Pulmonary artery endothelial cell (primary cell): ENCODE measurements at places on chromosomes 7 and 10. TPM values are rescaled to one million over a fixed set of nuclear protein-coding genes. Genes with fewer than 3 reads are reported as not detected.

DNA sequence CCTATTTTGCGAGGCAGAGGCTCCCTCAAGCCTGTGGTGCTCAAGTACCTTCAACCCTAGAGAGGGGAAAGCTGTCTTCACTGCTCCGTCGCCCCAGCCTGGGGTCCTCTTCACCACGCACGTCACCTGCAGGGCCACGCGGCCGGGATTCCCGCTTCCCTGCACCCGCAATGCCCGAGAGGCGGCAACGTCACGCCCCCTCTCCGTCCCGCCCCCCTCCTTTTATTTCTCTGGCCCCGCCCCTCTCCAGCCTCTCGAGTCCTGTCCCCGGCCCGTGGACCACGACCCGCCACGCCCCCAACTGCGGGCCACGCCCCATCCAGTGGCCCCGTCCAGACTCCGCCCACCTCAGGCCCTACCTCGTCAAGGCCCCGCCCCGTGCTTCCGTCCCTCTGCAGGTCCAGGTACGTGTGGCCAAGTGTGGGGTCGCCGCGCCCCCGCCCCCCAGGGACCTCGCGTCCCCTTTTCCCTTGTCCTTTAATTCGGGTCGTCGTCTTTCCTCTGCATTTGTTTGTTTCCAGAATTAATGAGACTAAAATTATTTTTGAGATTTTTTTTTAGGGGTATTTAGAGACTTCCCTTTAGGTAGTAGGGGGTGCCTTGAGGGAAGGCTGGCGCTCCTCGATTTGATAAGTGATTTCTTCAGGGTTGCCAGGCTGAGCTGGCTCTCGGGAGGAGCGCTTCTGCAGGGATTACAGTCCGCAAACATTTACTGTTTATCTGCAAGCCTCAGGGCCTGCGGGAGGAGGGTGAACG is 69.8 kb upstream of the BAIAP2L1 start:
- DNase-seq = no peak

Gene MORN4
- 3.9 and 7.1 TPM in 2 replicates for total RNA-seq

GRCh38 chr7:158655931-158656441 is 48.6 kb downstream of the NCAPG2 start:
- DNase-seq = no peak

DNA sequence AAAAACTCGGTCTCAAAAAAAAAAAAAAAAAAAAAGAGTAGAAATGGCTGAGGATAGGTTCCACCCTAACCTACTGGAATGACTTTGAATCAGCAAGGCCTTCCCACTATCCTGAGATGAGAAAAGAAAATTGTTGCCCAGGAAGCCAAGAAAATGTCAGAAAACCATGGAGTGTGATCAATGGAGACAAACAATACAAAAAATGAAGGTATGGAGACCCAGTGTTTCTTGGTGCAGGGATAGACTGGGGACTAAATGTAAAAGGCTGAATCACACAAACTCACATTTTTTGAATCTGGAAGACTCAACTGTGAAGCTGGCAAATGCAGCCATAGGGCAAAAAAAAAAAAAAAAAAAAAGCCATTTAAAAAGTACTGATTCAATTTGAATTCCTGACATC is 364.3 kb upstream of the ANKRD30A start:
- DNase-seq = no peak

DNA sequence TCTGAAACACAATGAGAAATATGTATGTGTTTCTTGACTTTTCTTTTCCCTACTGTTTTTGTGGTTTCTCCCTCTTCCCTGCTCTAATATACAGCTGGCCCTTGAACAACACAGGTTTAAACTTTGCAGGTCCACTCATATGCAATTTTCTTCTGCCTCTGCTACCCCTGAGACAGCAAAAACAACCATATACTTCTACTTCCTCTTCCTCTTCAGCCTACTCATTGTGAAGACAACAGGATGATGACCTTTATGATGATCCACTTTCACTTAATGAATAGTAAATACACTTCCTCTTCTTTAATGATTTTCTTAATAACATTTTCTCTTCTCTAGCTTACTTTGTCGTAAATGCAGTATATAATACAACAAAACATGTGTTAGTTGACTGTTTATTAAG is 35.0 kb upstream of the DGKB start:
- DNase-seq = no peak

GRCh38 chr10:44425466-44425865 is 40.6 kb upstream of the CXCL12 start:
- no peak for DNase-seq

DNA sequence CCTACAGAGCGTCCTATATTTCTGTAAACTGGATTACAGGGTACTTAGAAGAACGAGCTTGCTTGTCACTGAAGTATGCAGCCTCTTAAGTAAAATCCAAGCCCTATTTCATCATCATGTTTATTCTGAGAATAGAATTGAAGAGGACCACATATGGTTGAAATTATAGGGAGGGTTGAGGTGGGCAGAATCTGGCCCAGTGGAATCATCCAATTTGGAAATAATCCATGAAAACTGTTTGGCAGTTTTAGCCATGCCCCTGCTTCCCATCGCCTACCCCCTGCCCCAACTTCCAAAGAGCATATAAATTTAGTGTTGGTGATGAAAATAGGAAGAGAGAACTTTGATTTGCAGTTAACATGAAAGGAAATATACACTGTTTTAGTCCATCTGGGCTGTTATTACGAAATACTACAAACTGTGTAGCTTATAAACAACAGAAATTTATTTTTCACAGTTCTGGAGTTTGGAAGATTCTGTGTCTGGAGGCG is 150.4 kb downstream of the PRKG1 start:
- DNase-seq = no peak

GRCh38 chr7:70698219-70698832 is 433.6 kb upstream of the GALNT17 start:
- no peak for DNase-seq

Gene C7orf33
- not detected in 2 replicates for total RNA-seq

DNA sequence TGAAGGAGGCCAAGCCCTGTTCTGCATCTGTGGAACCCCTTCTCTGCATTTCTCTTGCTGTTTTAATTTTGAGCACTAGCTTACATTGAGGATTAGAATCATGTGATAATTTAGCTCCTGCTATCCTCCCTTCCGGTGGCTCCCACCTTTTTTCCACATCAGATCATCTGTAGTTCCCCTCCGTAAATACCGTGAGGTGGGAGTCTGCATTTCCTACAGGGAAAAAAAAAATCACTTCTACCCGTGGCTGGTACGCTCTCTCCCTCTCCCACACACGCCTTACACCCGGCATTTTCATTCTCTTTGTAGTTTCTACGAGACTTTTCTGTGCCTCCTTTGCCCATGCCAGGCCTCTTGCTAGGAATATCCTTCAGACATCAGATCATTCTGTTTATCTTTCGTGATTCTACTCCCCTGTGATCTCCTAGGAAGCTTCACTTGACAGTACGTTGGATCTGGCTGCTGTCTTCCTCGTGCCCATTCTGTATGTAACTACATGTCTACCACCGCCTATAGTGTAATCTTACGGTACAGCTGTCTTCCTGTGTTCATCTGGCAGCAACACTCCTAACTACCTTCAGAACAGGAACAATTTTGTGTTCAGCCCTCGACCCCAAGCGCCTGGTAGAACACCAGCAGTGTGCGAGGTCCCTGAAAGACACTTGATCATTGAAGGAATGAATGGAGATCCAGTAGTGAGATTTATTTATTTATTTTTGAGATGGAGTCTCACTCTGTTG is 41.7 kb upstream of the OCM start:
- no peak for DNase-seq

Gene ZNF25
- 6.5 and 7.4 TPM in 2 replicates for total RNA-seq

Gene SLC39A12
- total RNA-seq = not detected in 2 replicates

DNA sequence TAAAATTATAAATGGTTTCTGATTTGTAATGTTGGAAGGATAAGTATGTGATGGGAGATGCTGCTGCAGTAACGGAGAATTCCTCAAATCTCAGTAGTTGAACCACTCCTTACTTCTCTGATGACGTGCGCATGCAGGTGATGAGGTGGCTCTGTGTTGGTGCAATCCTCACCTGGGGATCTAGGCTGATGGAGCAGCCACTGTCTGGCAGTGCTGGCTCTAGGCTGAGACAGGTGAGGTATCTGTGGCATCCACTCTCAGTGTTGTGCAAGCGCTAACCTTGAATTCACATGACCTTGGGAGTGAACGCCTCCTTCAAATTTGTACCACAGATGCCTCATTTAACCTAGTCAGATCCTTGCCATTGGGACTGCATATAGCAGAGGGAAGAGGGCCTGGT is 35.0 kb downstream of the LHFPL3 start:
- DNase-seq = no peak

GRCh38 chr10:116115036-116115641 is 157.9 kb downstream of the GFRA1 start:
- no peak for DNase-seq

DNA sequence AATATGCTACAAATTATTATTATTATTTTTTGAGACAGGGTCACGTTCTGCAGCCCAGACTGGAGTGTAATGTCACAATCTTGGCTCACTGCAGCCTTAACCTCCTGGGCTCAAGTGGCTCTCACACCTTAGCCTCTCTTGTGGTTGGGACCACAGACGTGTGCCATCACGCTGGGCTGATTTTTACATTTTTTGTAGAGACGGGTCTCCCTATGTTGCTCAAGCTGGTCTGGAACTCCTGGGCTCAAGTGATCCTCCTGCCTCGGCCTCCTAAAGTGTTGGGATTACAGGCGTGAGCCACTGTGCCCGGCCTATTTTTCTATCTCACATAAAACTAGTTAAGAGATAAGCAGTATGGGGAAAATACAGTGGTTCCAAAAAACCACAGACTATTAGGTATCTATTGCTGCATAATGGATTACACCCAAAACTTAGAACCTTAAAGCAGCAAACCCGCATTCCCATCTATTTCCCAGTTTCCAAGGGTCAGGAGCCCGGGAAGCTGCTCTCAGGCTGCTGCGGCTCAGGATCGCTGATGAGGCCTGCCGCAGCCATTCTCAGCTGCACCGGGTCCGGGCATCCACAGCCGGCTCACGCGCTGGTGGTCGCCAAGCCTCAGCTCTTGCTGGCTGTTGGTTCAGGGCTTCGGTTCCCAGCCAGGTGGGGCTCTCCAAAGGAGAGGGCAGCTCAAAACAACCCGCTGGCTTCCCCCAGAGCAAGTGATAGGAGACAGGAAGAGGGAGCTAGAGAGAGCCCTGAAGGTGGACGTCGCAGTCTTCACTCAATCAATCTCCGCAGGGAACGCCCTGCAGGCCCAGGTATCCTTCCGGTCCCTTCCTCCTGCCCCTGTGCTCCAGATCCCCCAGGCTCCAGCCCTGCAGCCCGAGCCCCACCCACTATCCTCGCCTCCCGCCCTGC is 128.2 kb downstream of the UBE2H start:
- no peak for DNase-seq

Gene TMEM184A
- not detected in 2 replicates for total RNA-seq

Gene NOS3
- 58.3 and 67.0 TPM in 2 replicates for total RNA-seq

GRCh38 chr7:78169992-78170391 is 371.4 kb downstream of the PHTF2 start:
- DNase-seq = no peak

GRCh38 chr7:4659551-4660286 is 22.4 kb upstream of the FOXK1 start:
- DNase-seq = no peak

DNA sequence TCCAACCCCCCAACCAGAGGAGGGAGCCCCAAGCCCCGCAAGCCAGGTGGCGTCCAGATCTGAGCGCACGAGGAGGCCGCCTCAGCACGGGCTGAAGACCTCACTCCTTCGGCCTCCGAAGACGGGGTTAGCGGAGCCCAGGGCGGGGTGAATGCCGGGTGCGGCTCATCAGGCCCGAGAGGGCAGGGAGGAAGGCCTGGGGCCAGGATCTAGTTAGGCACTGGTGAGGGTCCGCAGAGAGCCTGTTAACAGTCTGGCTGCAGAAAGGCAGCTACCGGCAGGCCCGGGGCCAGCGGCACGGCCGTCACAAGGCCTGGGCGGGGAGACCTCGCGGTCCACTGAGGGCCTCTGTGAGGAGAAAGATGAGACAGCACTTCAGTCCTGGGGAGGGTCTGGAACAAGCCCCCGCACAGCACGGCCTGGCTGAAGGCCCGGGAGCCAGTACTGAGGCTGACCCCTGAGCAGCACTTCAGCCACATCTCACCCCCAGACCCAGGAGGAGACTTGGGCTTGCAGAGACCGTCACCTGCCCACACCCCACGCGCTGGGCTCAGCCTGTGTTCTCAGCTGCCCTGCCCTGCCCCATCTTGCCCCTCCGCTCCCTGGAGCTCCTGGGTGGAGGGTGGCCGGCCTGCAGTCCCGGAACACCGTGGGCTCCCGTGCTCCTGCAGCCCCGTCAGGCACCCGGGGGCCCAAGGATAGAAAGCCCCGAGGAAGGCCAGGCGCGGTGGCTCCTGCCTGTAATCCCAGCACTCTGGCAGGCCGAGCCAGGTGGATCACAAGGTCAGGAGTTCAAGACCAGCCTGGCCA is 193.2 kb downstream of the ELFN1 start:
- no peak for DNase-seq

DNA sequence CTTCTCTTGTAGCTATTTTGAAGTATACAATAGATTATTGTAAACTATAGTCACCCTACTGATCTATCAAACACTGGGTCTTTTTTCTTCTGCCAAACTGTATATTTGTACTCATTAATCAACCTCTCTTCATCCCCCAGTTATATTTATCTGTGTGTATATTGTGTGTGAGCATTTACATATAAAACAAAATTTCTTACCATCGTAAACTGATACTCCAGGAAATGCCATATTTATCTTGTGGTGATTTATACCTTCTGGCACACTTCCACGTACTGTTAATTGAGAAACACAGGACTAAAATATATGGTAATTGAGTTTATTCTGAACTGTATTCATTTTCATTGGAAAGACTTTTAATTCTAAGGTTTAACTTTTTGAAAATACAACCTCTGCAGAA is 18.9 kb downstream of the ANLN start:
- no peak for DNase-seq

DNA sequence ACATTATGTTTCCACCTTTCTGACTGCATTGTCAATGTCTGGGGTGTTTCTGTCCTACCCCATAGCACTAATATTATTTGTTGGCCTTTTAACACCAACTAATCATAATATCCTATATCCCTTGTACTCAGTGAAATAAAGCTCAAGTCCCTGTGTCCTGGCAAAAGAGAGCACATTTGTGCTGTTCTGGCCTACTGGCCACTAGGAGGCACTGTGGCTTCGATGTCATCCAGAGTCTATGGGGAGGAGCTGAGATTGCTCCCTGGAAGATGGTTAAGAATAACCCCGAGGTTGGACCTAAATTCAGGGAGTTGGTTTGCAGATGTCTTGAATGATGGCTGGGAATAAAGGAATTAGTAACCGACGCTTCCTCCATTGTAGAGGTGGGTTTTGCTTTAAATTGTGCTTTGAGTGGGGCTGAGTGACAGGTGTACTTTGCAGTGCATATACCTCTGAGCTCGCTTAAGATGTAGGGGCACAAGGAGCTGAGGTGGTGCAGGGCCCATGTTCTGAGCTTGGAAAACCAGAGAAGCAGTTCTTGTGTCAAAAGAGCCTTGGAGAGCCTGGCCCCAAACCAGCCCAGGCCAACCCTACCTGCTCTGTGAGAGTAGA is 191.2 kb upstream of the PRSS1 start:
- no peak for DNase-seq

Gene FGL2
- total RNA-seq = 0.25 and 0.26 TPM in 2 replicates

Gene EVX1
- total RNA-seq = not detected in 2 replicates

- no peak for DNase-seq
These were observed 2.0 kb downstream of the PTPRE start for GRCh38 chr10:127908959-127909267.
